Inflammatory macrophage (primary cell): ENCODE measurements at places on chromosomes 5 and 9.

DNA sequence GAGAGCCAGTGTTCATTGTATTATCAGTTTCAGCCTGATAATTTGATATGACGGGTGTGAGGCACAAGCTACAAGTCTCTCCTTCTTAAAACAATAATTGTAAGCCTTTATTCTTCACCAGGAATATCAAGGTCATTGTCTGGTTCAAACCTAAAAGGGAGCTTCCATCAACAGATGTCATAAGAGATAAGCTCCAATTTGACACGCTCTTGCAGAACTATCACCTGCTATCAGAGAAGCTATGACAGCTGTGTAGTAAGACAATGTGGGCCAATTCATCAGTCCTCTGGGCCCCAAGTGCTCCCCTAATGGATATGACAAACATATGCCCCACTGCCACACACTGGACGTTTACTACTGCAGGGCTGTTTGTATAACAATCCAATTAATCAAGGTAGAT, 1010.2 kb upstream of the DMAC1 start:
- no peak for DNase-seq

DNA sequence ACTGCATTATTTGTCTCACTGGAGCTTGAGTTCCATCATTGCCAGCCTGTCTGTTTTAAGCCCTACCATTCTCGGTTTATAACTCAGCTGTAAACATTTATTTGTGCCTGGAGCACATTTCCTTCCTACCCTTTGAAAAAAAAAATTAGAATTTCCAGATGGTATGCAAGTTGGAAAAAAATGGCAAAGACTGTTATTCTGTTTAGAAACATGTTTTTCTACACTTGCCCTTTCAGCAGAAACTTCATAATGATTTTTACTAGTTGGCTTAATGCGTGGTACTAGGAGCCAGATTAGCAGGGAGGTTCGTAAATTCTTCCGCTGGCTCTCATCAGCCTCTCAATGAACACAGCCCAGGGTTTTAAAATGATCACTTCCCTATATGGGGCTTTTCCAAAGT, 238.8 kb upstream of the WWC1 start:
- DNase-seq: no peak

GRCh38 chr9:136970361-136970760, 6.9 kb upstream of the PTGDS start:
- DNase-seq: no peak

DNA sequence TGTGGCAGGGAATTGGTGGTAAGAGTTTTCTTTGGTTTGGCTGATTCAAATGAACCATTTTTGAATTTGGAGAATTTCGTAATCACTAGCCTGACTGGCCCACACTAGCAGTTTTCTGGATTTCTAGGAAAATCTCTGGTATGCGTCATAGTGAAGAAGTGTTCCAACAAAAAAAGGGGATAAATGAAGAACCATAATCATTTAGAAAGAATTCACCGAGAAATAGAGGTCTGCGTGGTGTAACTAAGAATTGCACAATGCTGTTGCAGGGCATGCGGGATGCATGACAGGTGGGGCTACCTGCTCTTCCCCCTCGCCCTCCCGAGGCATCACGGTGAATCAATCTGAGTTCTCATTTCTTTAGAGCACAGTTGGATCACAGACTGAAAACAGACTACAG, 232.3 kb upstream of the PAPPA start:
- no peak for DNase-seq

- DNase-seq: peak; percentile 9
Measured at GRCh38 chr9:113756476-113757192, 119.5 kb upstream of the ZNF618 start.

DNA sequence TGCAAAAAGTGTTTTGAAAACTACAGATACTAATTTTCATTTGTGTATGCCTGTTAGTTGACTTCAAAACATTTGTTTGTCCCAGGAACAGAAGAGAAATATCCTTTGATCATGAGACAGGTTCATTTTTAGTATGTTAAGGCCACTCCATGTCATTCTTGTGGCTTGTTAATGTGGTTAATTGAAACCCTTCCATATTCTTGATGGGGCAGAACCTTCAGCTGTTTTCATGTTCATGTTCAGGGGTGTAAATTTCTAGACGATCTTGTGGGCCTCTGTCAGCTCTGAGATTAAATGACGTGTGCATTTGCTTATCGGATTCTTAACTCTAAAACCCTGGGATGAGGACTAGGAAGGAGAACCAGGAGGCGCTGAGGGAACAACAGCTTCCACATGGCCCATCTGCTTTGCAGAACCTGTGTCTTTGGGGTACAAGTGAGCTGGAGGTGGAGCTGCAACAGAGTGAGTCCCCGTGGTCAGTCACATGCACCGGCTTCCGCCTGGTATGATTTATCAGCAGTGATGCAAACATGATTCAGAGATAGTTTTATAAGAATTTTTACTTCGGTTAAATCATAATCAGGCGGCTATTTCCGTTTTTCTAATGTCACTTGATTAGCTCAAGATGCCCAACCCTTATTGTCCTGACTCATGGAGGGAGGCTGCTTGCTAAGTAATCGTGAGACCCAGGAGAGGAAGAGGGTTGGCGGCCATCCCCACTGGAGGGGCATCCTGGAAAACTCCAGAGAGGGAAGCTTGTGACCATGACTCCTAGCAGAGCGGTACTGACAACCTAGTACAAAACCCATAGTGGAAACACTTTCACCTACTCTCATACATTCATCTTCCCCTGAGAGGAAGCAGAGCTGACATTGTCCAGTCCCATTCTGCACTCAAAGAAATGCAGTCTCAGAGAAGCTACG, 138.4 kb downstream of the C9orf152 start:
- peak; percentile 94 for DNase-seq

- DNase-seq: peak; percentile 48
Measured at GRCh38 chr9:75108571-75108970, 20.3 kb downstream of the OSTF1 start.

GRCh38 chr9:126114850-126115460, 211.7 kb upstream of the MVB12B start:
- DNase-seq: no peak

GRCh38 chr5:123845356-123846100, 333.6 kb downstream of the CSNK1G3 start:
- DNase-seq: no peak

GRCh38 chr9:117868594-117868993, 164.4 kb downstream of the TLR4 start:
- no peak for DNase-seq

DNA sequence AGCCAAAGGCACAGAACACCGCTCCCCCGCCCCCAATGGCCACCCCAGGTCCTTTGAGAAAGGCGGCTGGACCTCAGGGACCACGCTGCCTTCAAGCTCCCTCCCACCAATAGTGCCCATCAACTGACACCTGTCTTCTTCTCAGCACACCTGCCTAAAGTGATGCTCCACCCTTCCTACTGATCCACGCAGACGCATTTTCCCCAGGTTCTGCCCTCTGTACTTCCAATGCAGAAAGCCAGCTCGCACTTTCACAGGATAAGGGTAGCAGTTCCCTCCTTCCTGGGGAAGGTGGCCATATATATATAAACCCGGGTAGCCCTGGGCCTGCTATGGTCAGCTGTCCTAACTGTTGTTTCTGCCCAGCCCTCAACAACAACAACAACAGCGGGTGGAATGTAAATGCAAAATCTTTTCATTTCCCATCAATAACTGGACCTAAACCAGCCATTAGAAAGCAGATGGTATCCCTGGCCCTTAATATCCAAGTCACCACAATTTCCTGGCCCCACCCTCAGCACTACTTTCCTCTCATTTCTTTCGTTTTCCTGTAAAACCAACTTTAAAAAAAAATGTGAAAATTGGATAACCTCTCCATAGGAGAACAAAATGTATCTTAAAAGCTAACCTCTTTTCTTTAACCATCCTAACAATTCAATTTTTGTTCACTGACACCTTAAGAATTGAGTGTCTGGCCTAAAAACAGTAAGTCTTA, 1.7 kb downstream of the GOLM1 start:
- no peak for DNase-seq

DNA sequence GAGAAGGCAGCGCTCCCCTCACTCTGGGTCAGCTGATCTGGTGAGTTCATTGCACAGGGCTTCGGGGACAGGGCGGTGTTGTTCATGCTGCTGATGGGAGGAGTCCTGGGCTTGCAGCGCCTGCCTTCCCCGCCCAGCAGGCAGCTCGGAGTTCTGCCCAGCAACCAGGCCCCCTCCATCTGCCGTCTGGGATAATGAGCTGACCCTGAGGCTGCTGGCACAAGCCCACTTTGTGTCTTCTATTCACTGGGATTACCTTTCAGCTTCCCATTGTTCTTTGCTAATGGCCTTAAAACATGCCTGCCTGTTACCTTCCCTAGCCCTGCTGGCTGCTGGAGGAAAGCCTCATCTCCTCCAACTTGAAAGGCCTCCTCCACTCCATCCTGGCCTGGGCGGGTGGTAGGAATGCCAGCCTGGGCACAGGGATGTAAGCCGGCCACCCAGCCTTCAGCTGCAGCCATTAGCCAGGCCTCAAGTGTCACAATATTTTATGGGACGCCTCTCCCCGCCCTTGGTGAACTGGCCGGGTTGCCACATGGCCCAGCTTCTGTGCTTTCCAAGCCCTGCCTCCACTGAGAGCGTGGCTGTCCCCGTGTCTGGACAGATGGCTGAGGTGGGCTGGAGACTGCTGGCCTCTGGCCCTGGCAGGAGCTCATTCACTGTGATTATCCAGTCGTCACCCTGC, 70.4 kb downstream of the GADD45G start:
- DNase-seq: no peak

DNA sequence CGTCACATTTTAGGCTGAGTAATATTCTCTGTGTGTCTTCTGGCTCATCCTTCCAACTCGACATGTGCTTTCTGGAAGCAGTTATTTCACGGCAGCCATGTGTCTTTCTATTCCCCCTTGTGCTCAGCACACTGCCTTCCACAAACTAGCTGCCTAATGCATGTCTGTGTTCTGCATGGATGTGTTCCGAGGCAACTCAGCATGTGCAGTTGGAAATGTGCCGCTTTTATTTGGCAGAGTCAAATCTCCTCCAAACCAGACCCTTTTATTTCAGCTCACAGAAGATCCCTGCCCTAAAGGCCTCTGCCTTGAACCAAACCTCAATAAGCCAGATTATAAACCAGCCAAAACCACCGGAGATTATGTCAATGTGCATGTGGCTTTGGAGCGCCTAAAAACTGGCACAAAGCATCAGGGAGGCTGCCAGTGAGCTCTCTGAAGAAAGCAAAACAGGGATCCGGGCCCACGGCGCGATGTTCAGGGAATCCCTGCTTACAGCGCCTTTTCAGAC, 360.2 kb downstream of the DEPDC1B start:
- no peak for DNase-seq

- DNase-seq: no peak
Measured at GRCh38 chr5:15234911-15235310, 265.1 kb upstream of the FBXL7 start.

DNA sequence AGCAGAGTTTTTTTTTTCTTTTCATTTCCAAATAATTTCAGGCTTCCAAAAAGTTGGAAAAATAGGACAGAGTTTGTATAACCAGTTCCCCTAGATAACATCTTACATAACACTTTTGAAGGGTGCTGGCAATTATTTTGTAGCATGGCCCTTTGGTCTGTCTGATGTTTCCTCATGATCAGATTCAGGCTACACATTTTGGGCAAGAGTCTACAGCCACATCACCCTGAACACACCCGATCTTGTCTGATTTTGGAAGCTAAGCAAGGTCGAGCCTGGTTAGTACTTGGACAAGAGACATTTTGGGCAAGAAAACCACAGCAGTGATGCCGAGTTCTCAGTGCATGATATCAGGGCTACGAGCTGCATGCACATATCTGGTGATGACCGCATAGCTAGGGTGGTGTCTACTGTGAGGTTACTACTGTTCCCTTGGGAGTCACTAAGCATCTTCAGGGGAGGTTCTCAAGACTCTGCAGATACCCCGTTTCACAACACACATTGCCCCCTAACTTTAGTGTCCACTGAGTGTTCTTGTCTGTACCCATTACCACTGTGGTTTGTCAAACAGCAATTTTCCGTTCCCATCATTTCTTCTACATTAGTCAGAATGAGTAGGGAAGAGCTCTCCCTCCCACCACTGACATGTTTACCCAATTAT, 86.2 kb downstream of the TTC39B start:
- no peak for DNase-seq

- DNase-seq: peak; percentile 13
Measured at GRCh38 chr5:141657937-141658545, 6.8 kb upstream of the FCHSD1 start.

DNA sequence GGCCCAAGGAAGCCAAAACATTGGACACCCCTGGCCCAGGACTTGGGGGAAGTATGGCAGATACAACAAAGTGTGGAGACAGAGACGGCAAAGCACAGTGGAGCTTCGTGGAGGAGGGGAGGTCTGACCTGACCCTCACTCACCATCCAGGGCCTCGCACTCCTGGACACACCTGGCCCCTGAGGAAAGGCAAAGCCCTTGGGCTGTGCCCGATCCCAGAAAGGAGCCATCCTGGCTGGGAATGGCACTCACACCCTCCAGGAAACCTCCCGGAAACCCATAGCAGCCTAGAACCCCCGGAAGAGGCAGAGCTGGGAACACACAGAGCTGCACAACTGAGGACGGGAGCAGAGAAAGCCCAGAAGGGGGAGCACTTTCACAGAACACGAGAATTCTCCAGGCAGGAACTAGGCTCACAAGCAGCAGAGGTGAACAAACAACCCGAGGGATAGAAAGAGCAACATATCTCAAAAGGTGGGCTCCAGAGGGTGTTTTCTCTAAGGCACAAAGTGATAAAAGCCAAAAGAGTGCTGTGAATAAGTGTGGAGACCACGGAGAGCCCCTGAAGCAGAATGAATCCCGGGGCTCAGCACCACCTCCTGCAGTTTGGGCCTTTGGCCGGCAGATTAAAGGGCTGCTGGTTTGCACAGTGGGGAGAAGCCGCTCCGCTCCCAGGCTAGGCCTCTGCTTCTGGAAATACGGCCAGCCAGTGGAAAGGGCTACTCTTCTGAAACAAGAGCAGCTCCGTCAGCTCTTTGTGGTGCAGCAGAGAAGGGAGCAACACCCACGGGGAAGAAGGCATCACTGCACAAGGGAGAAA, 108.2 kb downstream of the UBE2R2 start:
- peak; percentile 15 for DNase-seq

GRCh38 chr5:2582106-2582505, 169.4 kb downstream of the IRX2 start:
- DNase-seq: no peak

- no peak for DNase-seq
Measured at GRCh38 chr5:43000111-43000840, 39.8 kb downstream of the ANXA2R start.

DNA sequence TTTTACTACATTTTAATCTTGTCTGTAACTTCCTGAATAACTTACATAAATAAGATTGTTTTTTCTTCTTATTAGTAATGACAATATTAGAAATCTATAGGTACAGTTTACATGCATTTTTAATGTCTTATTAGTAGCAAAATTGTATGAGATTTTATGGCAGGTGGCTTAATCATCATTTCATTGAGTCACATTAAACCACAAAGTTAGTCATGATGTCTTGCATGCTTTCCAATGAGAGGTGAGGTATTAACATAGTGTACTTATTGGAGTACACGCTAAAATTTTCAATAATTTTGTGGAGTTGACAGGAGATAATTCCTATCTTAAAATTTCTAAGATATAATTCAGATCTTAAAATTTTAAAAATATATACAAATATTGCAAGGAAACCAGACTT, 989.6 kb upstream of the ARRDC3 start:
- no peak for DNase-seq
